ENCODE measurements at places on chromosomes 2 and 18.
A peak's percentile ranks its signal among the peaks of the same experiment; 100 is the strongest.

DNA sequence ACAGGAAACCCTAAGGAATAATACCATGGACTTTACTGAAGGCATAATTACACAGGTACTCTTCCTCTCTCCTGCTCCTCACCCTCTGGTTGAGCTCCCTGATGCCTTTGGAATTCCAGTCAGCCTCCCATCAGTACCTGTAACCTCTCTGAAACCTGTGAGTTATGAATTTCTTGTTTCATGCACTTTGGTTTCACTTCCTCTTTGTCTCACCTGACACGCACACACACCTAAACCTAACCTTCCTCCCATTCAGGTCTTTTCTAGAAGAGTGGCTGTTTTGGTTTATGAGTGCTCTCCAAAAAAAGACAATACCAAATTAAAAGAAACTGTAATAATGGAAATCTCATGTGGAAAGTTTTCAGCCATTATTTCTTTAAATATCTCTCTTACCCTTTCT lies 451.3 kb upstream of the VWC2L start:
- no peak for DNase-seq

- DNase-seq, result no peak
These were observed 62.0 kb downstream of the IKZF2 start for GRCh38 chr2:213089438-213089837.

DNA sequence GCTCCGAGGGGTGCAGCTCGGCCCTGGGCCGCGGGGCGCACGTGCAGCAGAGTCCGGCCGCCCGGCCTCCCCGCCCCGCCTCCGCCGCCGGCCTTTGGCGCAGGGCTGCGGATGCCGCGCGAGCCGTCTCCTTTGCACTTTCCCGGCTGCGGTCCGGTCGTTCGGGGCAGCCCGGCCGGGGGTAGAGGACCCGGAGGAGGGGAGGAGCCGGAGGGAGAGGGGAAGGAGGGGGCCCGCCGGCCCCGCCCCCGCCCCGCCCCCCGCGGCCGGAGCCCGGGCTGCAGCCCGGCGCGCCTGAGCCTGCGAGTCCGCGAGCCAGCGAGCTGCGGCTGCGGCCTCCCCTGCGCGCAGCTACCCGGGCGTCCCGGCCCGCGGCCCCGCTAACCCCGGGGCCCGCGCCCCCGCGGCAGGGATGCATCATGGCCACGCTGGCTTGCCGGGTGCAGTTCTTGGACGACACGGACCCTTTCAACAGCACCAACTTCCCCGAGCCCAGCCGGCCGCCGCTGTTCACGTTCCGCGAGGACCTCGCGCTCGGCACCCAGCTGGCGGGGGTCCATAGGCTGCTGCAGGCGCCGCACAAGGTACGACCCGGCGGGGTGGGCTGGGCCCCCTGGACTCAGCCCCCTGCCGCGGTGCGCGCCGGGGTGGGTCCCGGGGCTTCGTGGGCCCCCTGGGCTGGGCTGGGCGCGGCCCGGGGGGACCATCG lies at the start of gene FHOD3:
Gene FHOD3 (plus strand): TSS at position 297 of the 709 bp plus-strand sequence. CDS start 123 bp downstream, at position 420.
- no peak for DNase-seq

- no peak for DNase-seq
These were observed 28.6 kb upstream of the VIT start for GRCh38 chr2:36667931-36668330.

GRCh38 chr2:33477473-33478468 lies 1.3 kb downstream of the RASGRP3 start:
- DNase-seq, result peak; percentile 66

- DNase-seq, result no peak
These were observed 623.9 kb downstream of the NYAP2 start for GRCh38 chr2:226023383-226023782.

GRCh38 chr2:150646746-150647145 lies 159.3 kb upstream of the RND3 start:
- no peak for DNase-seq

GRCh38 chr2:236673126-236673822 lies 103.6 kb downstream of the ACKR3 start:
- DNase-seq, result no peak

DNA sequence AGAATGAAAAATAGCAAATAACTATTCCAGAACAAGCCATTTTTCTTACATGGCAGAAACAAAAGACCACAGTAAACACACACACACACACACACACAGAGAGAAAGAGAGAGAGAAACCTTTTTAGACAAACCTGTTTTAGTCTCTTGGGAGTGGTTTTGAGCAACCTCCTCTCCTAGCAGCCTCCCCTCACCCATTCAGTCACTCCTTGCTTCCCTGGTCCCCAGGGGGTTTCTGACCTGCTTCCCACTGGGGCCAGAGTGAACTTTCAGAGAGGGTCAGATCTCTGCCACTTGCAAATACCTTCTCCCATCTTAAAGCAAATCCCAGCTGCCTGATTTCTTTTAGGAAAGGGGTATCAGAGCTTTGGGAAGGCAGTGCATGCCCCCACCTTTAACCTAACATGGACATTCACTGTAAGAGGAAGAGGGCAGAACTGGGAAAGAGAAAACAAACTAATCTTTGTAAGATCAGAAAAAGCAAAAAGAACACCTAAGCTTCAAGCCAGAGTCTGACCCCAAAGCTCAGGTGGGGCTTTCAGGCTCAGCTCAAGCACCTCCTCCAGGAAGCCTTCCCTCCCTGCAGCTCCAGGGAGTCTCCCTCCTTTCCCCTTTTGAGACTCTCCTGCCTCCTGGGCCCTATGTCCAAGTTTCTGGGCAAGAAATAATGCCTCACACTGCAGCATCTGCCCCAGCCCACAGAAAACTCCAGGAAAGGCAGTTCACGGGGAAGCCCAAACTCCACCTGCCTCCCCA lies 2.7 kb downstream of the SDC1 start:
- no peak for DNase-seq

- no peak for DNase-seq
These were observed 32.4 kb downstream of the ASB1 start for GRCh38 chr2:238459081-238459629.

DNA sequence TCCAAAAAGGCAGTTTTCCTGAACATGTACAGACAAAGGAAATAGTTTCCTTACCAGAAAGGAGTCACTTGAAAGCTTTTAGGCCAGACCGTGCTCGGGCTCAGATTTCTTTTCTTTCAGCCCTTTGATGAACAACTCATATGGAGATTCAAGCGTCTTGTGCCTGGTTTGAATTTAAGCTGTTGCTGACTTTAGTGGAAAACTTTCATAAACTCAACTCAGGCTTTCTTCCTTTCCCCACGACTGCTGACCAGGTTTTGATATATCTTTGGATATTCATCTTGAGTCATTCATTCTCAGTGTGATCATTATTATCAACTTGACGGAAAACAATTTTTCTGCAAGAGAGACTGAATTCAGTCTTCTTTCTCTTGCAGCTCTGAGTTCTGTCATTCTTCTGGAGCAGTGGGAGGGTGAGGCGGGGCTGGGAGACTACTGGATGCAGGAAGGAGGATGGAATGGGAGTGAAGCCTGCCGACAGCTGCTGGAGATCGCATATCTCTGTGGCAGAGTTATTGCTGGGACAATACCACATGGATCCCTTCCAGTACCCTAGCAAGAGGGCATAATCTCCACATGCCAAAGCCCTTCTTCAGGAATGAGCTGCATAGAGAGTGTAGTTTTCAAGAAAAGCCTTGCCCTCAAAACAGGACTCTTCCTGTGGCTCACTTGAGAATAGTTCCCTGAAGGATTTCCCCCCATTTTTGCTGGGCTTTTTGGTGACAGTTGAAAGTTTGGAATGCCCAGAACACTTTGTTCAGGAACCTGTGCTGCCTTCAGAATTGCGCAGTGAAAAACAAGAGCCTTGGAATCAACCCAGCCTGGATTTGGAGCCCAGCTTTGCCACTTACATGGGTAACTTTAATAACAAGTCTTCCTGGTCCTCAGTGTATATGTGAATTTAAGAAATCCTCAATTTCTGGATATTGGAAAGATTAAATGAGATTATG lies 364.4 kb downstream of the ZNF521 start:
- no peak for DNase-seq

- no peak for DNase-seq
These were observed 320.1 kb downstream of the OSR1 start for GRCh38 chr2:19038071-19039015.

DNA sequence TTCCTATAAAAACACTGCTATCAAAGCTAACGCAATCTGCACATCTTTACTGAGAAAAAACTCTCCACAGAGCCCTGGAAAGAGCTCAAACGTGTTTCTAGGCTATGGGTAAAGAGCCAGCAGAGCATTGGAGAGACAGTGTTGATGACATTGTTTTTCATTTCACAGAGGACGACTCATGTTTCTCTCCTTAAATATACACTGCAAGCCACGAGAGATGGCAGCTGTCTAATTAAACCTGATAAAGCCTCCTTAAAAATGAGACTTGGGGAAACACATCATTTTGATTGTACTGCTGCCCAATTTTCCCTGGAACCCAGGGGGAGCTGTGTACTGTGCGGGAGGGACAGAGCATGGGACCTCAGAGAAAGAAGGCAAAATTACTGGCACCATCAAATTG lies 294.3 kb upstream of the SETBP1 start:
- no peak for DNase-seq

GRCh38 chr2:238287737-238288649 lies at the start of gene PER2:
Gene PER2, minus strand, starts transcription at chr2:238288610. Its CDS starts 10,674 bp downstream, at chr2:238277936.
- DNase-seq, result peak; percentile 38

DNA sequence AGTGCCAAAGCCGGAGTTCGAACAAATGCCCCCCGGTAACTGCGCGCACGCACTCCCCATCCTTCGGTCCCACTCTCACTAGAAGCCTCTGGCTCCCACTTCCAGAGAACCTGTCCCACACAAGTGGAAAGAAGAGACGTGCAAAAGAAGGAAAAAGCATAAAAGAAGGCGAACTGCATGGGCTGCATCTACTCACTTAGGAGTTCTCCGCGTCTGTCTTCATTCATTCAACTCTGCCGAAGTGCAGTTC lies 312 bp downstream of the NR4A2 start:
- DNase-seq, result no peak

GRCh38 chr2:81894451-81894990 lies 1590.0 kb upstream of the LRRTM1 start:
- DNase-seq, result no peak

DNA sequence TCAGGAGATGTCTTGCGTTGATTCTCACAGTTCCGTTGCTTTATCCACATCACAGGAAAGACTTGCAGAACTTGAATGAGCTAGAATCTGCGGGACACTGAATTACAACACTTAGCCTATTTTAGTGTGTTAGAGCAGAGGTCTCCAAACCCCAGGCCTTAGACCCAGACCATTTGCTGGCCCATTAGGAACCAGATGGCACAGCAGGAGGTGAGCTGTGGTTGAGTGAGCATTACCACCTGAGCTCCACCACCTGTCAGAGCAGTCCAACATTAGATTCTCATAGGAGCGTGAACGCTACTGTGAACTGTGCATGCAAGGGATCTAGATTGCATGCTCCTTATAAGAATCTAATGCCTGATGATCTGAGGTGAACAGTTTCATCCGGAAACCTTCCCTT lies 3.8 kb downstream of the MRPL30 start:
- DNase-seq, result no peak

DNA sequence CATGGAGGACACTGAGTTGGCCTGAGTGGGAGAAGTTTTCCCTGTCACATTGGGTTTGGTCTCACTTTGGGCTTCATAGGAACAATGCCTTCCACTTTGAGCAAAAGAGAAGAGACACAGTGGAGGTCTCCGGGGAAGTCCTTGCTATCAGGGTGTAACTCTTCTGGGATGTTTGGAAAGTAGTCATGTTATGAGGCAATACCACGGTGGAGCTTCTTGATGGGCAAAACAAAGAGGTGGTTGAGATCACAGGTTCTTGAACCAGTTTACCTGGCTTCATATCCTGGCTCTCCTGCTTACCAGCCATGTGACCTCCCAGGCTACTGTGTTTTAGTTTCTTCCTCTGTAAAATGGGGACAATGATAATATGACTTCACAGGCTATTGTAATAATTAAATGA lies 478.6 kb downstream of the SLC4A3 start:
- no peak for DNase-seq

- DNase-seq, result no peak
These were observed 8.5 kb upstream of the ROCK2 start for GRCh38 chr2:11352781-11353537.

DNA sequence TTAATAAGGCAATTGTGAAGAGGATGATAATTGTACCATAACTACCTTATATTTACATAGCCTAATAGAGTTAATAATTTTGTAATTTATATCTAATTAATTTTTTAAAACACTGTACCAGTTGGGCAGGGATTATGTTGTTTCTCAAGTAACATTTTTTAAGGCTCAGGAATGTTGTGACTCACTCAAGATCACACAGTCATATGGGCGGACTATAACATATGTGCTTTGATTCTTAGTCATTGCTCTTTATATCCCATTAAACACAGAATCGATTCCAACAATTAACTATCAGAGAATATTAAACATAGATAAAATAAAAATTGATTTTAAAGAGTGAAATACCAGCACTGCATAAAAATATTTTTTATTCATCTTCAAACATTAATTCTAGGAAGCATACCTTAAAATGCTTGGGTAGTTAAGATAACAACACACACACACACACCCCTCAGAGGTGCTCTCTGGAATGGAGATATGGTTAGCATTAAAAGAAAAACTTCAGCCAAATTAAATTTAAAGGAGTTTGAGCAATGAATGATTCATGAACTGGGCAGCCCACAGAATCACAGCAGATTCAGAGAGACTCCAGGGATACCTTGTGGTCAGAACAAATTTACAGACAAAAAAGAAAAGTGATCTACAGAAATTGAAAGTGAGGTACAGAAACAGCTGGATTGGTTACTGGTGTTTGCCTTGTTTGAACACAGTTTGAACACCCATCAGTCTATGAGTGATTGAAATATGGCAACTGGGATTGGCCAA lies 869.4 kb upstream of the ID2 start:
- DNase-seq, result peak; percentile 9
